ENCODE measurements at places on chromosomes 1 and 21.
A peak's percentile ranks its signal among the peaks of the same experiment; 100 is the strongest.

DNA sequence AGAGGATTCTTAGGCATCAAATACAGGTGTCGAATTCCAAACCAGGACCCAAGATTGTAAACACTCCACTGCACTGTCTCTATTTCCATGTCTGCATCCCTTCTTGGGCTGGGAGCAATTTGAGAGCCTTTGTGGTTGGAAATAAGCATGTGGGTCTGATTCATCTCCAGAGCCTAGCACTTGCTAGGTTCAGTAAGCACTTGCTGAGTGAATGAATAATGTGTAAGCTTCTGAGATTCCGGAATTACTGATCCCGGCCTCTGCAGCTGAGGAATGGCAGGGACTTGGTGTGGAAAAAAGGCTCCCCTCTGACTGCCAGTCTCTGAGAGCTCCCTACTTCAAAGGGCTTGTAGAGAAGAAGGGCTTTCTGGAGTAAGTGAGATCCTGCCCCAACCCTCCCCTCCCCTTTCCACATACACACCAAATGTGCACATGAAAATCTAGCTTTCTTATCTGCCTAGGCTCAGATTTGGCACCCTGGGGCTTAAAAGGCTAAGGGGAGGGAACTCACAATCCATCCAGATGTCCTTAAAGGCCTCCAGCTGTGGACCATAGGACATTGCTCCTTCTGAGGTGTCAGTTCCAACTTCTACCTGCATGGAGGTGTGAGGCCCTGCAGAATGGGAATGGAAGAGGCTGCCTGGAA lies 39.6 kb upstream of the TRABD2B start:
- DNase-seq = no peak

DNA sequence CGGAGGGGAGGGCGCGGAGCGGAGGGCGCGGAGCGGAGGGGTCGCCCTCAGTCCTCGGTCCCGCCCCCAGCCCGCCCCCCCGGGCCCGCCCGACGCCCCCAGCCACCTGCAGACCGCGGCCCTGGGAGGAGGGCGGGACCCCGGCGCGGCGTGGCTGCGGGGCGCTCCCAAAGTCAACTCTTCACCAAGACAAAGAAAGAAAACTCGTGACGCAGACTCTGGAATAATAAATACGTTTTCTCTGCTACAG lies 1.2 kb downstream of the HES4 start:
- DNase-seq = no peak

GRCh38 chr1:233885196-233885920 lies 19.1 kb upstream of the SLC35F3 start:
- no peak for DNase-seq

- no peak for DNase-seq
Observed at GRCh38 chr1:169204157-169204556, 97.7 kb downstream of the ATP1B1 start.

GRCh38 chr1:43446388-43446740 lies 7.4 kb downstream of the HYI start:
- no peak for DNase-seq

DNA sequence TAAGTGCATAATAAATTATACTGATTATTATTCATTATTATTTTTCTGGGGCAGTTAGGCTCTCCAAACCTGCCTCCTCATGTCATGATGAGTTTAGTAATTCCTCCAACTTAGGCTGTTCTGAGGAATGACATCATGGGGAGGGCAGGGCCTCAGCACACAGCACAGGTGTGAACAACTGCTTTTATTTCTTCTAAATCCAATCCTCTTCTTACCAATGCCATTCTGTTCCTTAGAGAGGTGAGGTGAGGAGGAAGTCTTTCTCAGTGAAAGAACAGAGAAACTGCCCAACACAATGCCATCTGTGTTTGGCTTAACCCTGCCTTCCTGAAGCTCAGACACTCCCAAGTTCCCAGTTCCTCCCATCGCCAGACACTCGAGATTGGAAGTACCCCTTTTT lies 45.4 kb upstream of the WASF2 start:
- DNase-seq = no peak

GRCh38 chr1:18997508-18997907 lies 41.0 kb upstream of the IFFO2 start:
- no peak for DNase-seq

- no peak for DNase-seq
Observed at GRCh38 chr1:179490611-179491010, 85.1 kb downstream of the NPHS2 start.

DNA sequence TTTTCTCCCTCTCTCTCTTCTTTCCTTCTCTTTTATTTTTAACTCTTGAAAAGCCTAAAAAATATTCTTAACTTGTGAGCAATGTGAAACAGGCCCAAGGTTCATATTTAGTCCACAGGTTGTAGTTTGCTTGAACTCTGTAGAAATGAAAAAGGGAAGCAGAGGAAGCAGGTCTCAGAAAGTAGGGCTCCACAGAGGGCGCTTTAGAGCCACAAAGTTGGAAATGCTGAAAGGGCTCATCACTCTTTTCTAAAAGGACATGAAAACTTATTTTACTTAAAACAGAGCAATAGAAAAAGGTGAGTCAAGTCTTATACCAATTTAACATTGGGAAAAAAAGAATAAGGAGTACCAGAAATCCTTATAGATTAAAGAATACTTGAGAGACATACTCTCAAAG lies 247.0 kb downstream of the USP25 start:
- no peak for DNase-seq

- DNase-seq = no peak
Observed at GRCh38 chr21:35046880-35047229, 2.2 kb downstream of the RUNX1 start.

DNA sequence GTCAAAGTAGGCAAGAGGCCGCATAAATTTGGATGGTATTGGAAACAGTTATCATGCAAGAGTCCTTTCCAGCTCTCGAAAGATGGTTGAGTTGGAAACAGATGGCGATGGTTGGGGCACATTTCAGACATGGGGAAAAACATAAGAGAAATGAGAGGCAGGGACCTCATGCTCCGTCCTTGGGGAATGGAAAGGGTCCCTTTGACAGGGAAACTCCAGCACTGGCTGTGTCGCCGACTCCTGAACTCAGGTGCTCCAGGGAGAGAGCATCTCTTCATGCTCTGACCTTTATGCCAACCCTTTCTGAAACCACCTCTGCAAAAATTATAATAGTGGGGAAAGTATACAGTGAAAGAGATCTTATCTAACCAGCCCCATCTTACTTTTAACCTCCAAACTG lies 36.8 kb upstream of the COL6A2 start:
- DNase-seq = no peak

- no peak for DNase-seq
Observed at GRCh38 chr1:205840146-205840923, 9.6 kb downstream of the PM20D1 start.

GRCh38 chr21:25039461-25040380 lies 567.6 kb downstream of the MRPL39 start:
- no peak for DNase-seq

- peak; percentile 32 for DNase-seq
Observed at GRCh38 chr1:221517961-221518360, 223.9 kb downstream of the DUSP10 start.

DNA sequence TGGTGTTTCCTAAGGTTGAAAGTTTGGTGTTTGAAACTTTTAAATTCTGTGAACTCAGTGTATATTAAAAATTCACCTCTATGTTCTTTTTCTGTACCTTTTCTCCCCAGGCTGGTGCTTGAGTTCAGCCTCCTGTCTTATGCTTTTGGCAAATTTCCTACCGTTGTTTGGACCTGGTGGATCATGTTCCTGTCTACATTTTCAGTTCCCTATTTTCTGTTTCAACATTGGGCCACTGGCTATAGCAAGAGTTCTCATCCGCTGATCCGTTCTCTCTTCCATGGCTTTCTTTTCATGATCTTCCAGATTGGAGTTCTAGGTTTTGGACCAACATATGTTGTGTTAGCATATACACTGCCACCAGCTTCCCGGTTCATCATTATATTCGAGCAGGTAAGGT lies 24.9 kb upstream of the AXDND1 start:
- DNase-seq = peak; percentile 77

DNA sequence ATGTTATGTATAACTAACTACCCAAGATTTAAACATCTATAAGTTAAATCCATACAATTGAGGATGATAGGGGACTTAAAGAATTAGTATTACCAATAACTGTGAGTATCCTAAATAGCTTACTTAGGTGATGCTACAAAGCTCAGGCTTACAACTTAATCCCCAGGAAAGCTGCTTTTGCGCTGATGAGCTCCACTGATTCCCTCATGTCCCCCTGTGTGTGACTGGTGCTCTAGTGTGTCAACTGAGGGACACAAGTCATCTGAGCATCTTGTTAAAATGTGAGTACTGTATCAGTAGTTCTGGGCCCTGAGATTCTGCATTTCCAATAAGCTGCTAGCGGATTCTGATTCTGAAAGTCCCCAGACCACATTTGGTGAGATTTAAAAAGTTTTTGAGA lies 1458.8 kb downstream of the MRPL39 start:
- DNase-seq = no peak

Measured in CD14-positive monocyte (primary cell).